Activated T-cell treated with anti-CD3 and anti-CD28 coated beads for 4 hours (primary cell): ENCODE measurements at places on chromosomes 7 and 10.

- DNase-seq, result no peak
Observed at GRCh38 chr10:3874990-3875841, 90.2 kb upstream of the KLF6 start.

DNA sequence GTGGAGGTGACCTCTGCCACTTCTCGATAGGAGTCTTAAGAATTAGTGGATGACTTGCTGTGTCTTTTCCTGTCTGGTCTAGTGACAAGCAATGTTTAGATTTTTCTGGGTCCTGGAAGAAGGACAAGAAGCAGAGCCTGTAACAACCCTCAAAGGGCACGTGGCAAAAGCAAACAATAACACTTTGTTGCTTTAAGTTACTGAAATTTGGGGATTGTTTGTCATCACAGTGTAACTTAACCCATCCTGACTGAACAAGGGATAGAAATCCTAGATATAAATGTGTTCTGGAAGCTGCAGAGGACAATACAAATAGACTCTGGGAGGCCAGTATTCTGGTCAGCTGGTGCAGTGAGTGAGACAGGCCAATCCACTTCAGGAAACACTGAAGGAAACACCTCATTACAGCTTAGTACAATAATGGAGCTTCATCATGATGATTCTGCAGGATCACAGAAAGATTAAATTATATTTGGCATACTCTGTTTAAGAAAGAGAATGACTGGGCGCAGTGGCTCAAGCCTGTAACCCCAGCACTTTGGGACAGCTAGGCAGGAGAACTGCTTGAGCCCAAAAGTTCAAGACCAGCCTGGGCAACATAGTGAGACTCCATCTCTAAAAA is 23.3 kb downstream of the ENKUR start:
- DNase-seq, result no peak

DNA sequence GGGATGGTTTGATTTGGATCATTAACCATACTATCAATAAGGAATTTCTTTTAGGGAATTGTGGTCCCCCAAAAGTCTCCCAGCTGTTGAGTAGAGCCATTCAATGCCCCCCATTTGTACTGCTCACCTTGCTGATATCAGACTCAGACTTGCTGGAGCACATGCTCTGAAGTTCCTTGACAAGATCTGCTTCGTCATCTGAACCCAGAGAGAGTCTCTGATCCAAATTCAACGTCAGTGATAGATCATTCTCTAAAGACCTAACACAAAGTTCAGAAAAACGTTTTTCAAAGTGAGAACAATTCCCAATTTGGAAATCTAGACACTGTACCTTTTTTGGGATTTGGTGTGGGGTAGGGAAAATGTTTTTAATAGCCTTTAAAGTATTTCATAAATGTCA is 153.9 kb downstream of the CTTNBP2 start:
- no peak for DNase-seq

- no peak for DNase-seq
Observed at GRCh38 chr7:105672801-105673200, 91.5 kb upstream of the EFCAB10 start.

GRCh38 chr7:131562941-131563340 is 6.5 kb upstream of the PODXL start:
- DNase-seq, result no peak
